ENCODE measurements at places on chromosomes 1 and 21.

DNA sequence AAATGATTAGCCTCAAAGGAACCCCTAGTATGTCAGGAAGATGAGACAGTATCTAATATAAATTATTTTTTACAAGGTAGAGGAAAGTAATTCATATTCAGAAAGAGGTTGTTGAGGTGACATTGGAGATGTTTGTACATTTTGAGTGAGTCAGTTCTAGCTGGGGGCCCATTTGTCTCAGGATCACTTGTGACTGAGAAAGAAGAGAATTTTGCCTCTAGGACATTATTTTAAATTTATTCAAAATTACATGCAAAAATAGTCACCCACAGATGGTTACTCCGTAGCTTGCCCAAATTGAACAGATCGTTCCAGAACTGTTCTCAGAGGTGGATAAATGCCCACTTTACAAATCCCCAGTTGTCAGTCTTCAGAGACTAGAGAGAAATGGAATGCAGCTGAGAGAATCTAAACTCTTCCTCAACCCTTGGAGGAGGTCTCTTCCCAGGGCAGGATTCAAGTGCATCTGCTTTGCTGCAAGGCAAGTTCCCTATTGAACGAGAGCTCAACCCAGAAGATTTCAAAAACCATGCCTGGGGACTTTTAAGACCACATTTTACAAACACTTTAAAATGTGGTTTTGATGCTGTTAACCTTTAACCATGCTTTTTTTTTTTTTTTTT lies 987.8 kb upstream of the ADAMTS5 start:
- no peak for DNase-seq

DNA sequence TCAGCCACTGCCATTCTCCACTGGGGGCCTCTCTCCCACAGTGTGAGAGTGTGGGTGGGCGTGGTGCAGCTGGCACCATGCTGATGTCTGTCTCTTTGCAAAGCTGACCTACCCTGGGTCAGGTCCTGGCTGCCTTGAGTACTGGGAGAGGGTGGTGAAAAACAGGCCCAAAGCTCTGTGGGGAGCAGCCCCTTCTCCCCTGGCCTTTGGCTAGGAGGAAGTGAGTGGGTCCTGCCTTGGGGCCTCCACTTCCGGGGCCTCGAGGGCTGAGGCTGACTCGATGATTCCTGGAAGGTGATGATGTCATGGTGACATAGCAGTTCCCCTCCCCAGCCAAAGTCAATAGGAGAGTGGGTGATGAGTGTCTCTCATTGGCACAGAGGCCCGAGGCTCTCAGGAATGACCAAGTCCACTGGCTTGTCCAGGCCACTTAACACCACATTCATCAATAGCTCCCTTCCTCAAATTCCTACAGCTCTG lies 53.0 kb downstream of the IER5 start:
- DNase-seq, result peak; percentile 81

GRCh38 chr1:171916315-171916771 lies 75.0 kb downstream of the DNM3 start:
- no peak for DNase-seq

DNA sequence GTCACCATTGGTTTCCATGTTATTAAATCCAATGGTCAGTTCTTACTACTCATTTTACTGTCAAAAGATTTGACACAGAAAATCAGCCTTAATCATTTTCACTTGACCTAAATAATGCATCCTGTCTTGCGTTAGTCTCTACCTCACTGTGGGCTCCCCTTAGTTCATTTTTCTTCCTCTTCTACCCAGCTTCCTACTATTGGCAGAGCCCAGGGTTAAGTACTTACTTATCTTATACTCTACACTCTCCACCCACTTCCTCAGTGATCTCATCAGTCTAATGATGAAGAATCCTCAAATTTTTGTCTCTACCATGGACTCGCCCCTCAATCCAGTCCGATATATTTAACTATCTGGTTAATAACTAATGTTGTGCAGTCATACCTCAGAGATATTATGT lies 735.9 kb downstream of the KCNT2 start:
- DNase-seq, result no peak

GRCh38 chr1:207362962-207363860 lies 41.7 kb downstream of the CD55 start:
- peak; percentile 52 for DNase-seq

- DNase-seq, result no peak
These were observed 1.2 kb upstream of the EXTL1 start for GRCh38 chr1:26020330-26020768.

- DNase-seq, result no peak
These were observed 138.5 kb downstream of the HS2ST1 start for GRCh38 chr1:87052961-87053360.

DNA sequence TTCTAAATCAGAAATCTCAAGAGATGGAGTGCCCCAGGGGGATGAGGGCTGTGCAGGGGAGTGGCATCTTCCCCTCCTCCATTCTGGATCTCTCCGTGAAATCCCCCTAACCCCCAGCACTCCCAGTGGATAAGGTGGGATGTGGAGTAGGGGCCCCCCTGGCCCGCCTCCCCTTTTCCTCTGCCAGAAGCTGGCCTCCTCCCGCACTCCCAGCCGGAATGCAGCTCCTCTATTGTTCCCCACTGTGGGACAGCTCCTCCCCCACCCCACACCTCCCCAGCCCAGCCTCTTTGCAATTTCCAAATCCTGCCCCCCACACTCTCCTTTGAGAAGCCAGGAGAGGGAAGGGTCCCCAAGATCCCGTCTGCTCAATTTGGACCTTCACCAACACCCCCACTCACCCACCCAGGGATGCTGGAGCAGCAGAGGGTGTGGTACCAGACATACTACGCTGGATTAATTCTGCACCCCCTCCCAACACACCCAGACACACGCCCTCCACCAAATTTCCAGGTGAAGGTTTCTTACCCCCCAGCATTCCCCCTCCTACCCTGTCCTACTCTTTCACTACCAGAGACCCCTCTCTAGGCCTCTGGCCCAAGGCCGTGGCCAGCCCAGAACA lies 1.9 kb downstream of the MEX3A start:
- DNase-seq, result no peak

GRCh38 chr21:29258626-29259338 lies 39.9 kb upstream of the BACH1 start:
- DNase-seq, result peak; percentile 90

- DNase-seq, result no peak
These were observed 40.7 kb downstream of the SIPA1L2 start for GRCh38 chr1:232589111-232589811.

DNA sequence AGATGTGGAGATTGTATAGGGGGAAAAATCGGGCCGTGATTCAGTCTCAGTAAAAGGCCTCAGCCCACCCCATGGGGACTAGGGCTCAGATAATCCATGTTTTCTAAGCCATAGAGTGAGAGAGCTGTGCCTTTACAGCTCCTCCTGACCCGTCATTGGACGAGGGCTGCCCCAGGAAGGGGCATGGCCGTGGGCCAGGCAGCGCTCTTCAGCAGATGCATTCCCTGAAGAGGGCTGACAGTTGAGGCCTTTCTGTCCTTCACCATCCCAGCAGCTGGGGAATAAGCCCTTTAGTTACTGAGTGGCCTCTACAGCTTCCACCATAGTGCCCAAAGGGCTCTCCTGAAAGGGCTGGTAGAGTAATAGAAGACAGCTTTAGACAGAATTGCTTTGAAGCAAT lies 57.2 kb downstream of the ST3GAL3 start:
- DNase-seq, result no peak

- DNase-seq, result no peak
These were observed 105.5 kb downstream of the TNR start for GRCh38 chr1:175637911-175638310.

DNA sequence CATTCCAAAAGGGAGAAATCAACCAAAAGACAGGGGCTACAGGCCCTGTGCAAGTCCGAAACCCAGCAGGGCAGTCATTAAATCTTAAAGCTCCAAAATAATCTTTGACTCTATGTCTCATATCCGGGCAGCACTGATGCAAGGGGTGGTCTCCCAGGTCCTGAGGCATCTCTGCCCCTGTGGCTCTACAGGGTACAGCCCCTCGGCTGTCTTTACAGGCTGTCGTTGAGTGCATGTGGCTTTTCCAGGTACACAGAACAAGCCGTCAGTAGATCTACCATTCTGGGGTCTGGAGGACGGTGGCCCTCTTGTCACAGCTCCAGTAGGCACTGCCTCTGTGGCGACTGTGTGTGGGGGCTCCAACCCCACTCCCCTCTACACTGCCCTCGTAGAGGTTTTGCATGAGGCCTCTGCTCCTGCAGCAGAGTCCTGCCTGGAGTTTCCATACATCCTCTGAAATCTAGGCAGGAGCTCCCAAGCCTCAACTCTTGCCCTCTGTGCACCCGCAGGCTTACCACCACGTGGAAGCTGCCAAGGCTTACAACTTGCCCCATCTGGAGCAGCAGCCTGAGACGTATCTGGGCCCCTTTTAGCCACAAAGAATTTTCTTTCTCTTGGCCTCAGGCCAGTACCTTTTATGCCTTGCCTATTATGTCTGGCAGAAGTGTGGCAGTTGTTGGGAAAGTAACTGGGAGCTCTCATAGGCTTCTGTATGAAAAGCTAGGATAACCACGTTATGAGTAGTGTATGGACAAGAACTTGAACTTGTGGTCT lies 52.5 kb downstream of the POU2F1 start:
- DNase-seq, result peak; percentile 82

GRCh38 chr1:25731148-25731547 lies 68.8 kb upstream of the SELENON start:
- DNase-seq, result no peak

DNA sequence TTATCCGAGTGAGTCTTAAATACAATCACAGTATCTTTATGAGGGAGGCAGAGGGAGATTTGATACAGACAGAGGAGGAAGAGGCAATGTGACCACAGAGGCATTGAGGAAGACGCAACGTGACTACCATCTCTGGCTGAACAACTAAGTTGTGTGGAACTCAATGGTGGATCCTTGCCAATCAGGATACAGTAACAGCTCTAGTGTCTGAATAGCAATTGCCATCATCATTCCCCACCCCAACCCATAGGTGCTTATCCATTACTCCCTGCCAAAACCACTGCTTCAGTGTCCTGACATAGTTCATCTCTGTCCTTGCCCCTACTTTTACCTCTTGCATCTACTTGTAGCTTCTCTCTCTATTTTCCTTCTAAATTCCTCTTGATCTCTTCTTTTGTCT lies 20.5 kb upstream of the RHBDL2 start:
- DNase-seq, result peak; percentile 84

GRCh38 chr1:69688193-69688592 lies 120.5 kb downstream of the LRRC7 start:
- no peak for DNase-seq

Measured in HT1080 (cell line).